ENCODE measurements at places on chromosomes 4 and X. TPM values are rescaled to one million over a fixed set of nuclear protein-coding genes. Genes with fewer than 3 reads are reported as not detected.
A peak's percentile ranks its signal among the peaks of the same experiment; 100 is the strongest.

GRCh38 chr4:181592221-181592745, 650.9 kb upstream of the TENM3 start:
- DNase-seq = no peak

Gene STK32B
- total RNA-seq = 1.4 TPM

- no peak for DNase-seq
These were observed 12.3 kb downstream of the ABCD1 start for GRCh38 chrX:153736871-153737441.

GRCh38 chr4:174749091-174749490, 80.0 kb downstream of the GLRA3 start:
- no peak for DNase-seq

Gene WNK3
- total RNA-seq = 1.0 TPM

Gene HMX1
- total RNA-seq = not detected

Gene MAGEB1
- total RNA-seq = not detected

Gene DDIT4L
- total RNA-seq = 0.16 TPM

GRCh38 chrX:253451-254297, 27.5 kb upstream of the PLCXD1 start:
- peak; percentile 50 for DNase-seq

- peak; percentile 20 for DNase-seq
These were observed 71.8 kb downstream of the C4orf33 start for GRCh38 chr4:129167640-129168260.

DNA sequence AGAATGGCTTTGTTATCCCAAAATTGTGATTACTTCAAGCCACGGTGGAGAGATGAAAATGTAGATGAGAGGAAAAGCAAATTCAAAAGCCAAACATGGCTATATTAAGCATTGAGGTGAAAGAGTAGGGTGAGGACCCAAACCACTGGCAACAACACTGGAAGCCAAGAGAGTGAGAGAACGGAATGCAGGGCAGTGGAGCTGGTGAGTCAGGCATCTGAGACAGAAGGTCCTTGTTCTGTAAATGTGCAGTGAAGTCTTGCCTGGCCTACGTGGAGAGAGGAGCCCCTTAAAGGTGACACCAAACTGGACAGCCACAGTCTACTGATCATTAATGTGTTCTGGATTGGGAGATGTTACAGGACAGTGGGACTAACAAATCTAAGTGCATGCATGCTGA, 22.8 kb upstream of the SEC24B start:
- no peak for DNase-seq
